ENCODE measurements at places on chromosomes 11 and 22.

DNA sequence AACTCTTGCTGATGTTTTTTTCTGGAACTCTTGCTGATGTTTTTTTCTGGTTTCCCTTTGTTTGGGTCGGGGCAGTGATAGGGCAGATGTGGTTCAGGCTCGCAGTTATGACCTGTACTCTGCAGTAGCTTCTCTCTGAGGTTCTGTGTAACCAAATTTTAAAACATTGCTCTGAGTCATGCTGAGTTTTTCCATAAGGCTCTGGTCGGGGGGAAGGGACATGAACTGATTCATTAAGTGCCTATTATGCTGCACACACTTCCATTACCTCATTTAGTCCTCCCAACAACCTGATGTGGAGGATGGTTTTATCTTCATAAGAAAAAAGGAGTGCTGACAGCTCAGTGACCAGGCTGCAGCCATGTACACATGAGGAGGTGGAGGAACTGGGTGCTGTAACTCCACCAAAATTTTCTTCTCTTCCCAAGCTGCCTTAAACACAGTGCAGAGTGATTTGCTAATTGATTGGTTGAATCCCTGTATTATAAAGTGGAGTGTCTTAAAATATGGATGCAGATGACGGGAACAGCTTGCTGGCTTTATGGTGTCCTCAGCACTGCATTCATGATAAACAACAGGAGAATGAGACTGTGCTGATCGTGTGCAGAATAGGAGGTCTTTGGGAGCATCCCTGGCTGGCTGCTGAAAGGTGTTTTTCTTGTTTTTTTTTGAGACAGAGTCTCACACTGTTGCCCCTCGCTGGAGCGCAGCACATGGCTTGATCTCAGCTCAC lies 19.1 kb downstream of the TNRC6B start:
- DNase-seq, result no peak

DNA sequence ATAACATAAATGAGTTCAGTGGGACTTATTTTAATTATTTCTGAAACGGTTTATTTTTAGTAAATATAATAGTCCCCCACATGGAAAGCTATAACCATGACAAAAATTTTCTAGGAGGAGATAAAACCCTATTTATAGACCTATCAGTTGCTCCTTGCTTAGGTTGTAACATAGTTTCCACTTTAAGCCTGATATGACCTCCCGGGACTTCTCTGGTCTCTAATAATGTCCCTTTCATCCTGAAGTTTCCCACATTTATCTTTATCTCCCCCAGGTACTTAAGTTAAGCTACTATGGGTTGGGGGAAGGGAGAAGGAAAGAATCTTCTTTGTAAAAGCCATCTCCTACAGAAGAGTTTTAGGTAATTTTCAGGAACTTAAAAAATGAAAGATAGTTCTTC lies 117.7 kb downstream of the RBFOX2 start:
- no peak for DNase-seq

DNA sequence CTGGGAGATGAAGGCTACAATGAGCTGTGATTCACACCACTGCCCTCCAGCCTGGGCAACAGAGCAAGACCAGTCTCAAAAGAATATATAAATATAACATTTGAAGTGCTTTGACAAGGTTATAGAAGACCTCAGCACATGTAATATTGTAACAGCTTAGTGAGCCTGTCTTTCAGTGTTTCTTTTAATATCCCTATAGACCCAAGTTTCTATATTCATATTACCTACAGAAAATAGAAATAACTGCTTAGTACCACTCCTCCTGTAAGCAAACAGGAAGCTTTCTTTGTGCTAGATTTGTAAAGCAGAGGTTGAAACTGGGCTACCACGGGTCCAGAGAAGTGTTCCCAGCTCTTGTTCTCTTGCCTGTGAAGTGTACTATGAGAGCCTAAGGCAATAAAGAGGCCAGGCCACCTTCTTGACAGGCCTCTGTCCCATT lies 68.2 kb downstream of the PPP2R1B start:
- no peak for DNase-seq

DNA sequence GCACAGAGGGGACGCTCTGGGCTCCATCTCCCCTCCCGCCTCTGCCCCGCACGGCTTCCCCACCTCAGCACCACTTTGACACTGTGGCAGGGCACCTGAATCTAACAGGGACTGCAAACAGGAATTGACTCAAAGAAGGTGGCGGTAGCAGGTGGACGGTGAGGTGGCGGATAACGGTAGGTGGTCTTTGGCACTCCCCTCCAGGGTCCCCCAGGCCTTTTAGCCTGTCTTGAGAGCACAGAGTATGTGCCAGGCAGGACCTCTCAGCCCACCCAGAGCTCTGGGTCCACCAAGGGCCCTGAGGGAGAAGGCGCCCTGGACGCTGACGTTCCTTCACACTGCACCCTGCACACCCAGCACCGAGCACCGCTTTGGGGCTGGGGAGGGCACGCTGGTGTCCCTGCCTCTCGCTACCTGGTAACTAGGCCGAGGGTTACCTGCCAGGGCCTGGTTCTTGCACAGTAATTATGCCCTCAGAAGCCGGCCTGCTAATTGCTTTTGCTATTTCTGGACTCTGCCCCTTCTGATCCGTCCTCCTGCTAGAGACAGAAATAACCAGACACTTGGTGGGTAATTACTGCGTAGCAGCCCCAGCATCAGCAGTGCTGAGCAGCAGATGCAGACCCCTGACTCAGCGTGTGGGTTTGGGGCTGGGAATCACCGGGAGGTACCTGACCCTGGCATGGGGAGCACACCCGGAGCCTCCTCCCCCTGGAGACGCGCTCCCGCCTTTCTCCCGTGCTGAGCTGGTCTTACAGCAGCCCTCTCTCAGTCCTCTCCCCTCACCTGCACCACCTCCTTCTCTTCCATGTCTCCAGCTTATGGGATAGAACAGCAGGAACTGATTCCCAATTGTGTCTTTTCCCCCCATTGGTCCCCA lies 103.3 kb upstream of the B3GAT1 start:
- DNase-seq, result no peak

GRCh38 chr11:64207256-64208085 lies 950 bp downstream of the FERMT3 start:
- DNase-seq, result no peak

DNA sequence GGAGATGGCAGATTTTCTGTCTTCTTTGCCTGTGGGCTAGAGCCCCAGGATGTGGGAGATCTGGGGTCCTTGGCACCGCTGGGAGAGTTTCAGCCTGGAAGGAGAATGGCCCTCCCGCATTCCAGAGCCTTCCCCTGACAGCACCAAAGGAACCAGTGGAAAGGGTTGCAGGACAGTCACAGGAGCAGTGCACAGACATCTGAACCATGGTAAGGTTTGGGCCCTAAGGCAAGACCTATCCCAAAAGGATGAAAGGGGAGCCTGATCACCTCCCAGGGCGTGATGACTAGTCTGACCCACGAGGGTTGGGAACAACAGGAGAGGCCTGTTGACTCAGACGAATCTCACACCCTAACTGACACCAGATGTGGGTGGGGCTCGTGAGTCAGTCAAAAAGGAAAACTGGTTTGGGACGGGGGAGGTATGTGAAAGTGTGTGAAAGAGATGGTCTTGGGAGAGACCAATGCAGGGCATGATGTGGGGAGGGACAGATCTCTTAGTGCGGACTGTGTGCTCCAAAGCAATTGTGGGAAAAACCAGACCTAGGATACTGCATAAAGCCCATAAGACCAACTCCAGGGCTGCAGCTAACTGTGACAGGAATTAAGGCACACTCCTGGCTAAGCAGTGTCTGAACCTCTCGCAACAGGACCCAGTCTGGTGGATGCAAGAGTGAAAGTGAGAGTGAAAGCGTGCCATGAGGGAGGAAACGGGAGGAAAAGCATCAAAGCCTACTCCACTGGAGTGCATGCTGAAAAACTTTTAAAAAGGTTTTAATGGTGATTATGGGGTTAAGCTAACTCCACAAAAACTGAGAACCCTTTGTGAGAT lies 39.1 kb upstream of the GLYAT start:
- no peak for DNase-seq

DNA sequence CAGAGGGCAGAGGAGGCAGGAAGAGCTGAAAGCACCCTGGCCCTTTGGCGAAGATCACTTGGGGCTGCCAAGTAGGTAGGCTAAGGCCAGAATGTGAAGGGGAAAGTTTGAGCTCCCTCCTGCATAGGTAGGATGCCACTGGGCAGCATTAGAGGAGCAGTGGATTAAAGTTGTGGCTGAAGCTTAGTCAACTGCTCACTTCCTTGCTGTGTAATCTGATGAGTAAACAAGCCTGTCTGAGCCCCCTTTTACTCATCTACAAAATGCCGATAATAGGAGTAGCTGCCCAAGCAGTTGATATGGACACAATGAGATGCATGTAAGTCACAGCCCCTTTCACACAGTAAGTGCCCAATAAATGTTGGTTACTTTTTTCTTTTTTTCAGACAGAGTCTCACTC lies 216.4 kb downstream of the MN1 start:
- DNase-seq, result no peak

- no peak for DNase-seq
Observed at GRCh38 chr22:48537343-48537680, 1290.4 kb downstream of the BRD1 start.

DNA sequence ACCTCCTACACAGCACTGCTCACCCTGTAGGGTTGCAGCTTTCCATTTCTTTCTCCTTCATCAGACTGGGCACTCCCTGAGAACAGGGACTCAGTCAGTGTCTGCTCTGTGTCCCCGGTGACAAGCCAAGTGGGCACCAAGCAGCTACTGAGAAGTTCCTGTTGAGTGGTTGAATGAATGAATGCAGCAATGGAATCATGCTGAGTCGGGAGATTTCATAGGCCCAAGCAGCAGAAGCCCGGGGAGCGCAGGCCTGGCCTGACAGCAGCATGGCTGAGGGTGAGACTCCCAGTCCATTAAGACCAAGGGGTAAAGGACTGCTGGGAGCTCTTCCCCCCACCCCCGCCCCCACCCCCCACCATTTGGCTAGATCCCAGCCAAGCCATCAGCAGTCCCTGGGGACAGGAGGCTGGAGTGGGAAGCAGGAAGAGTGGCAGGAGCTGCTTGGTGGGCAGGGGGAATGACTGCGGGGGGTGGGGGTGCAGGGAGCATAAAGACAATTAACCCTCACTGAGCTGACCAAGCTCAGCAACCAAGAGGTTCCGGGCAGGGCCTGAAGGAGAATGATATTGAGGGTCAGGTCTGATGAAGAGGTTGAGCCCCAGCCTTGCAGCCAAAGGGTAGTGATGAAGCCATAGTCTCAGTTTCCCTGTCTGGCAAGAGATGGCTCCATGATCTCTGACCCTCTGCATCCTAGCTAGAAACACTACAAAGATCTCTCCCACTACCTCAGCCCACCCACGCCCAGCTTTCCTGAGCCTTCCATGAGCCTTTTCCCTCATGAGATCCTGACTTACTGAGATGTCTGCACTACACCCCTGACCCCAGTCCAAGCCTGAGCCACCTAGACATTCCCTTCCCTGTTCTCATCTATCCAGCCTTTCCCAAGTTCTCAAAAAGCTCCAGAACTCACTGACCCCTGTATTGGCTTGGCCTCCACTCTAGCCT lies 2.8 kb downstream of the PDE2A start:
- no peak for DNase-seq

- DNase-seq, result no peak
Observed at GRCh38 chr11:38971141-38971540, 2373.1 kb upstream of the RAG2 start.

DNA sequence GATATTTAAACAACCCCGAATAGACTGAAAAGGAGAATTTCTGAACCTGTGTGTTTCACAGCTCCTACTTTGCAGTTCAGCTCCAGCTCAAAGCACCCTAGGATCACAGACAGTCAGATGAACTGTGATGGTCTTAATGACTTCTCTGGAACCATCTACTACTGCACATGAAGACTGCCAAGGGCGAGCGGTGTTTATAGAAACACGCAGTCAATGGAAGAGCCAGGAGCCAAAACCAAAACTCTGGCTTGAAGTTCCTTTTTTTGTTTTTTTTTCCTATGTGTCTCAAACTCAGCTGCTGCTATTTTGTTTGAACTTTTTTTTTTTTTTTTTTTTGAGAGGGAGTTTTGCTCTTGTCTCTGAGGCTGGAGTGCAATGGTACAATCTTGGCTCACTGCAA lies 382.6 kb upstream of the SYN3 start:
- DNase-seq, result no peak

DNA sequence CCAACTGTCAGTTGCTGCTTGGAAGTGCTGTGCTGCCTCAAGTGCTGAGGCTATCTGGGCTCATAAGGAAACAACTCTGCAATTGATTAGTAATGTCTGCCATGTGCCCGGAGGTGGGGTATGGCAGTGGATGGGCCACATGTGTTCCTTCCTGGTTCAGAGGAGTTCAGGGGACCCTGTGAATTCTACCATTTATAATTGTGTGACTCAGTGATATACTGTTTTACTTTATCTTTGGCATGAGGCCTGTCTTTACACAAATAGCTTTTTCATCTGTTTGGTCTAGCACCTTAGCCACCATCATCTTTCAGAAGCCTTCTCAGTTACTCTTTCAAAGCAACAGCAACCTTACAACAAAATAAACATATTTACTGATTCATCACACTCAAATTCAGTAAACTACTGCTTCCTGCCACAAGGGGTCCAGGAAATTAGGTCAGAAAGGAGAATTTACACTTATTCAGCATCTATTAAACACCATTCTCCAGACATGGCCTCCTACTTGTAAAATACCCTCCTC lies 20.9 kb downstream of the DKK3 start:
- no peak for DNase-seq

GRCh38 chr11:82183346-82183745 lies 550.3 kb downstream of the FAM181B start:
- DNase-seq, result no peak

- no peak for DNase-seq
Observed at GRCh38 chr22:30872285-30873041, 96.1 kb downstream of the MORC2 start.

GRCh38 chr11:113245216-113245615 lies 69.2 kb upstream of the TTC12 start:
- no peak for DNase-seq

GRCh38 chr11:83566950-83567349 lies 280.8 kb upstream of the CCDC90B start:
- DNase-seq, result no peak

- no peak for DNase-seq
Observed at GRCh38 chr11:12167061-12168000, 56.9 kb downstream of the MICAL2 start.

DNA sequence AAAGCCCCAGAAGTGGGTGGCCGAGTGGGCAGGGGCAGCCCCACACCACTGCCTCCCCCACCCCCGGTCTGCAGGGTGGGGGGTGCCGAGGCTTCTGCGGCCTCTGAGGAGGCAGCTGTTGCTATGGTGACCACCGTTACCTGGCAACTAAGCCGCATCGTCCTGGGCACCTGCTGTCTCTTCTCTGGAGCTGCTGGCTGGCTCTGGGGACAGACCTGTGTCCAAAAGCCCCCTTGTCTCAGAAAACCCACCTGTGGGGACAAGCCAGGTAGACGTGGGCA lies 79.9 kb upstream of the PRR5 start:
- peak; percentile 21 for DNase-seq

GRCh38 chr11:126654886-126655806 lies 299.7 kb downstream of the ST3GAL4 start:
- no peak for DNase-seq

Data from NCI-H1694 (cell line).